MG63 (cell line): ENCODE measurements at places on chromosomes 5 and 9. TPM values are rescaled to one million over a fixed set of nuclear protein-coding genes. Genes with fewer than 3 reads are reported as not detected.

DNA sequence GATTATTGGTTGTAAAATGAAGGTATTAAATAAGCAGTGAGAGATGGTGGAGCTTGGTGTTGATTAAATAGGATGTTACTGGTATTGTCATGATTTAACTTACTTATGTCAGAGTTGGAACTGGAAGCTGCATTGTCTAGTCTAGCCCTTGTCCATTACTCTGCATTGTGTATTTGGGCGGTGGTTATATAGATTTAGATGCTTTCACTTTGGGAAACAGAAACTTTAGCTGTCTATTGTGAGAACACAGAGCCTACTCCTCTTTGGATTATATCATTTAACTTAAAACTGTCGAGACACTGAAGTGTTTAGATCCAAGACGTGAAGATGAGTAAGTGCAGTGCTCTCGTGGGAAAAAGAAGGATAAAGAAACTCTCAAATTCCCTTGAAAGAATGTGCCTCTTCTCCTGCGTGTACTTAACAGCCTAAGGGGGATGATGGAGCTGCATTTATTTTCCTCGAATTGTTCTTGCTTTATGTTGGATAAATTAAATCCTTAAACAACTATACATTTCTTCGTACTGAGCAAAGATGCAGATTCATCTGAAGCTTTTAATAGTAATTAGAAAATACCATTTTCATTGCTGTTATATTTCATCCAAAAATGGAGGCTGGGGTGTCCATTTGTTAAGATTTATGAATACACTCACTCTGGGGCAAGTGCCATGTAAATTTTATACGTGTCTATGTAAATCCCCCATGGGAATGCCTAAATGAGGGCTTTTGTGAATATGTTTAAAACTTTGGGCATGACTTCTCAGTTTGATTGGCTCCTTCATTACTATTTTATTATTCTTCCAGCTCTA lies 21.6 kb downstream of the FBXL7 start:
- no peak for DNase-seq

DNA sequence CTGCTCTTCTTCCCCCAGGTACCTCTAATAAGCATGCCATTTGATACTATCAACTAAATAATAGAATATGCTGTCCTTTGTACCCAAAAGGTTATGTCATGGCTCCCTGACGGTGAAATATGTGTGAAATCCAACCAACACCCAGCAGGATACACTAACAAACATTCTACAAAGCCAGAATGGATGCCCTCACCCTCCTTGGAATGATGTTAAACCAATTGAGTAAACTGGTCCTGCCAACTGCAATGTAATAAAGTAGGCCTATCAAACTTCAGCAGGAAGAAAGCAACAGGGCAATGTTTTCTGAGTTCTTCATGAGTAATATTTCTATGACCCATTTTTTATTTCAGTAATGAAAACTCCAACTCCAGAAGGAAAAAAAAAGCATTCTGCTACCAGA lies 24.9 kb downstream of the RGMB start:
- DNase-seq = no peak

The SHOC1 gene
- not detected in 2 replicates for total RNA-seq

GRCh38 chr5:125181955-125182354 lies 435.5 kb upstream of the ZNF608 start:
- DNase-seq = no peak

DNA sequence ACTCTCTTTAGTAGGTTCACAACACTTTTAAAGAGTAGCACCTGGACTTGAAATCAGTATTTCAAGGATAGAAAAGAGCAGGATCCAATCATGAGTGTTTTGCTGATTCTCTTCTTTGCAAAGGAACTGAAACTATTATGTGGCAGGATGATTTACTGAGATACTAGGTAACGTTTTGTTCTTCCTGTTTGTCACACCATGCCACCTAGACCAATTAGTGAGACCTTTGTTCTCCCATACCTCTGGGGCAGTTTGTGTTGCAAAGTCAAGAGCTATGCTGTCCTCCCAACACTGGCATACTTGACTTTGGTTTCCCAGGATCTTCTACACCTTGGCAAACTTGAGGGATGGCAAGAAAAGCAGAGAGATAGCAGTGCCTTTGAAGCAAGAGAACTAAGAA lies 43.4 kb downstream of the PPP1R2B start:
- DNase-seq = no peak

GRCh38 chr9:8660383-8660782 lies 860.8 kb upstream of the DMAC1 start:
- DNase-seq = no peak

DNA sequence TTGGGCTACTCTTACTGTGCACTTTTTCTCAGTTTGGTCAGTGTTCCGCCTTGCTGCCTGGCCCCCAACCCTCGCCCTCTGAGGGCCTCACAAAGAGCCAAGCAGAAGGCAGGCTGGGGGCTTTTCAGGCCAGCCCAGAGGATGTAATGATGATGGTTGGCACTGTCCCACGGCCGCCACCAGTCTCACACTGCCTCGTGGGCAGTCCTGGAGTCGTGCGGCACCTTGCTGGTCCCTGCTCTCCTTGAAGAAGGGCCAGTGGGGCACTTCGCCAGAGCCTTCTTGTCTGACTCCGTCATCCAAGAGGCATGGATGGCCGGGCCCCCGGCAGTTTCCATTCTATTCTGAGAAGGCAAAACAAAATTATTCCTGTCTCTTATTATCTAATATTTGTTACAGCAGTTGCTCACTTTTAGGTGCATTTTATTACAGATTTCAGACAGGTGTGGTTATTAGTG lies 21.0 kb downstream of the TENT4A start:
- DNase-seq = no peak

DNA sequence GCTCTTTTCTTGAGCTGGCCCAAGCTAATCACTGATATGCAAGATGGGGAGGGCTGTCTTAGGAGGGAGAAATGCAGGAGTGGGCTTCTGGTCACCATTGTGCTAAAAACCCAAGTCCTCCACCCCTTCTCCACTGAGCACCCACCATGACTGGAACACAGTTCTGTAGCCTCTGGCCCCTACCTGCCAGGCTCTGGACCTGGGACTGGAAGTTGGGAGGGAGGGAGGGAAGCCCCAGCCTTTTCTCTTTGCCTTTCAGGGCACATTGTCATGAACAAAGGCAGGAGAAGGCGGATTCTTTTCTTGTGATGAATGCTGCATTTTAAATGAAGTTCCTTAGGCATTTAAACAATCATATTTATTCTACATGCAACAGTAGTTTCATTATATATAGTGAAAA lies 559.1 kb upstream of the TRPC7 start:
- no peak for DNase-seq

- no peak for DNase-seq
Measured at GRCh38 chr5:116935561-116936162, 361.0 kb upstream of the SEMA6A start.

DNA sequence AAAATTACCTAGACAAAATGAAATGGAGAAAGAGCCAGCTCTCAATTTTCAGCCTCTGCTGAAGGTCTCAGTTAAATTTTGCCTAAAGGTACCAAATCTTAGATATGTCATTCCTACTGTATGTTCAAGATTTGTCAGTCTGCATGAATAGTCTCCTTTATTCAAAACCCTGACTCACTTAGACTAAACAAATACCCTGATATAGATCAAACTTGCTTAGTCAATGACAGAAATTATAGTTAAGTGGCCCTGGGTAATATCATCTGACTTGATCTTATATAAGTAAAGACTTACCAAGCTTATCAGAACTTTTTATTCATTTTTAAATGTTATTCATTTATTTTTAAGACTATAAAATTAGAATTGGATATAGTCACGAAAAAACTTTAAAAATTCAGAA lies 12.2 kb downstream of the MEGF9 start:
- DNase-seq = no peak

DNA sequence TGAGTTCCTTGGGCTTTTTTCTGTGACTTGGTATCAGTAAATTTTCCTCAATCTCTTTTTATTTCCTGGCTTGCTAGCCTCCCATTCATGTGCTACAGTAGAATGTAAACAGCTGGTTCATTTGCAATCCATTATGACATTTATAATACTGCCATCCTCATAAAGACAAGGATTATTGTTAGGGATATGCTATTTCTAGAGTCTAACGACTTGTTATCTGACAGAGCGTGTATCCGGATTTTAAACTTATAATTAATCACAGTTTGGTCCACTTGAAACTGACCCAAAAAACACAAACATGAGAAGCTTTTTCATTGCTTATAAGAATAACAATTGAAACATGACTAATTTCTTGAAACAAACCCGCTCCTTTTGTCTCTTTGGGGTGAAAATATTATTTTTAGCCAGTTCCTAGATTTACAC lies 585.8 kb downstream of the TLE4 start:
- DNase-seq = no peak

The ISL1 gene
- total RNA-seq = 0.20 and 1.2 TPM in 2 replicates

DNA sequence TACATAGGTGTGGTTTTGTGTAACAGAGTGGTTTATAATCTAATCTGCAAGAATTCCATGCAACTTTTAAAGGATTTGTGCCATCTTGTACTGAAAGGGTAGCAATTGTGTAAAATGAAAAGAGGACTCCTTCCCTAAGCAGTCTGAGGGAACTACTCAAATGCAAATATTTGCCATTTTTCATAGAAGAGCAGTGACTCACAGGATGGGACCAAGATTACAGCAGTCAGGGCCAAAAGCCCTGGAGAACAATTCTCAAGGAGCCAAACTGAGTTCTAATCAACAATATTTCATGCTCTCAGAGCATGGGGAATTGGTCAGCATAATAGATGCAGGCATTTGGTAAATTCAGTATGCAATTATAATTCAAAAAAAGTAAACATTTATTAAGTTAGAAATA lies 495.8 kb downstream of the CHSY3 start:
- DNase-seq = peak; percentile 22

GRCh38 chr9:80501635-80502034 lies 929.9 kb downstream of the TLE4 start:
- DNase-seq = no peak

DNA sequence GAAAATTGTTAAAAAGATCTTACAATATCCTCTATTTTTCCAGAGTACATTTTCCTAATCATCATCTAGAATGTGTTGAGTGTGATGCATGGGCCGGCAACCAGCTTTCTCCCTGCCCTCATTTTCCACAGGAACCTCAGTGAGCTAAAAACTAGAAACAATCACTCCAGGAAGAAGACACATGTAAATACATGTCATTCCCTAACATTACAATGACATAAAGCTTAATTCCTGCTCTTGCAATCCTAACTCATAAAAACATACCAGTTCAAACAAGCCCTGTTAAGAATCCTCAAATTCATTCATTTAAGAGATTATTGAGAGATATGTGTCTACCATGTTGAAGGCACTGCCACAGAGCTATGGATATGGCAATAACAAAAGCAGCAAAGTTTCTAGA lies 18.5 kb upstream of the ZNF622 start:
- DNase-seq = no peak

GRCh38 chr9:123807251-123807650 lies 122.7 kb downstream of the DENND1A start:
- DNase-seq = no peak

DNA sequence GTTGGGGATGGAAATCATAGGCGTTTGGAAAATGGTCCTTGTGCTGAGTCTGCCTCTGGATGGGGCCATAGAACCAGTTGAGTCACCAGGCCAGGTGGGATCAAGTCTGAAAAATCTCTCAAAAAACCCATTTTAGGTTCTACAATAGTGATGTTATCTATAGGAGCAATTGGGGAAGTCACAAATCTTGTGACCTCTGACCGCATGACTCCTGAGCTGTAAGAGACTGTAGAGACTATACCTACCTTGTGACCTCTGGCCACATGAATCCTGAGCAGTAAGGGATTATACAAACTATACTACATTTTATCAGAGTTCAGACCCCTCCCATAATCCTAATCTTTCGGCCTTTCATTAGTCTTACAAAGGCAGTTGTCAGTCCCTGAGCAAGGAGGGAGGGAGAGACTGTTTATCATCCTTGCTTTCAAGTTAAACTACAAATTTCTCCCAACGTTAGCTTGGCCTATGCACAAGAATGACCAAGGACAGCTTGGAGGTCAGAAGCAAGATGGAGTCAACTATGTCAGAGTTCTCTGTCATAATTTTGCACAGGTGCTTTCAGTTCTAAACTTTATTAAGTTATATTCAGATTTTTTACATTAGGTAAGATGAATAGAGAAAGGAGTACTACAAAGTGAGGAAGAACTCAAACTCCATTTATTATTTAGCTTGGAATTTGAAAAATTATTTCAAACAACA lies 11.5 kb upstream of the JMY start:
- no peak for DNase-seq

DNA sequence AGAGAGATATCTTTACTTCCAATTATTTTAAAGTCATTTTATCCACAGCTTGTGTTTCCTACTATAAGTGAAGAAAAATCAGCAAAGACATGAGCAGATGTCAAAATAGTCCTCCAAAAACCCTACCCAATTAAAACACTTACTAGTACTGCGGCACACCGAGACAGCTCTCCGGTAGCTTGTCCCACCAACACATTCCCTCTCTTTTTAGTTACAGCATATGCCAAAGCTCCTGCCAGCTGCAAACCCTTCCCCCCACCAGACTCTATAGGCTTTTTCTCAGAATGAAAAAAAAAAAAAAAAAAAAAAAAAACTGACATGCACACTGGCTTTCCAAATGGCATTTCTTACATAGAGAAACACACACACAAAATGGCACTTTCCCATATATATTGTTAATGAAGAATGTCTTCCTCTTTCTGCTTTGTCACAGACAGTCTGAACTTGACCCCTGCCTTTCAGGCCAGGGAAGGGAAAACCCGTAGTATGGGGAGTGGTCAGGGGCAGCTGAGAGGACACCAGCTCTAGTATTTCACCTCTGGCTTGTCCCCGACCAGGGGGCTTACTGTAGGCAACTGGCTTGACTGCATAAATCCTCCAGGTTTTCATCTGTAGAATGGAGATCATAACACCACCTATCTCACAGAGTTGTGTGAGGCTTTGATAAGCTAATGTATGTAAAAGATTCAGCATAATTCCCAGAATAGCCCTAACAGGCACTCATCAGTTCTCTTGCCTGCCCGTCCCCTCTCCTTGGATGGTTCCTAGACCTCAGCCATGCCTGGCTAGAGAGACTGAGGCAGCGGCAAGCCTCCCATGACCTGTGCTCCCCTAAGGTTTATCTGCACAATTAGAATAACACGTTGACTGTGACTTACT lies 233.6 kb downstream of the CRB2 start:
- no peak for DNase-seq

The TTC23L gene
- not detected in 2 replicates for total RNA-seq

DNA sequence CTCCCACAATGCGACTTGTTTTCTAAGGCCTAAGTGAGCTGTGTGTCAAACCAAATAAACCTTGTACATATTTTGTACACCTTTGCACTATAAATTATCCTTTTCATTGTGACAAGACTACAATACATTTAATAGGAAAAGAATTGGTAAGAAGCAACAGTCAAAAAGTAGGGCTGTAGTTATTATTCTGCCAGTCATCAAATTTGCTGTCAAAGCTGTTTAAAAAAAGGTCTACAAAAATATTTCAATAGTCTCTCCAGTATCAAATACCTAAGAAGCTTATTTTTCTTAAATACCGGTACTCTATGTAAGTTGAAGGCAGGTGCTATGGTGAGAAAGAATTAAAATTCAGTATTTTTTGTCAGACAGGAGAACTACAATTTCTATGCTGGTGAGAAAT lies 40.5 kb downstream of the TLE1 start:
- DNase-seq = no peak

The PCDHB15 gene
- total RNA-seq = 0.07 and 2.0 TPM in 2 replicates

The NUP188 gene
- total RNA-seq = 14.5 and 22.4 TPM in 2 replicates

- DNase-seq = peak; percentile 42
Measured at GRCh38 chr5:77957-78804, 13.8 kb upstream of the PLEKHG4B start.
